ENCODE measurements at places on chromosomes 6 and 20.

DNA sequence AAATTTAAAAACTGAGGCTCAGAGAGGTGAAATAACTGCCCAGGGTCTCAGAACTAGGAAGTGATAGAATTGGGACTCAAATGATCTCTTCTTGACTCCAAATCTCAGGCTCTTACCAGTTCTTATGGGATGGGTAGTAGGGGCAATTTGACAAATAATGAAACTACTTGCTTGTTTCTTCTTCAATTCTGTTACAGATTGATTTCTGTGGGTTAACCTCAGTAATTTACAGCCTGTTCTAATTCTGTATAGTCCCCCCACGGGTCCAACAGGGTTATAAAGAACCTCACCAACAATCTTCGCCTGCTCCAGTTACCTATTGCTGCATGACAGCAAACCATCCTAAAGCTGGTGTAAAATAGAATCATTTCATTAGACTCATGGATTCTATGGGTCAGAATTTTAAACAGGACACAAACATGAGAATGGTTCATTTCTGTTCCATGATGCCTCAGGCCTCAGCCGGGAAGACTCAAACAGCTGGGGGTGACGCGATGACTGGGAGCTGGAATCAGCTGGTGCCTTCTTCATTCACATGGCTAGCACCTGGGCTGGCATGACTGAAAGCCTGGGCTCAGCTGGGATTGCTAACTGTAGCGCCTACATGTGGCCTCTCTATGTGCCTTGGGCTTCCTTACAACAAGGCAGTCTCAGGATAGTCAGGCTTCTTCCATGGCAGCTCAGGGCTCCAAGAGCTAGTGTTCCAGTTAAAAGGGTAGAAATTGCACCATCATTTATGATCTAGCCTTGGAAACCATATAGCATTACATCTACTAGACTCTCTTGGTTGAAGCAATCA lies 6.6 kb upstream of the WFDC2 start:
- no peak for DNase-seq

DNA sequence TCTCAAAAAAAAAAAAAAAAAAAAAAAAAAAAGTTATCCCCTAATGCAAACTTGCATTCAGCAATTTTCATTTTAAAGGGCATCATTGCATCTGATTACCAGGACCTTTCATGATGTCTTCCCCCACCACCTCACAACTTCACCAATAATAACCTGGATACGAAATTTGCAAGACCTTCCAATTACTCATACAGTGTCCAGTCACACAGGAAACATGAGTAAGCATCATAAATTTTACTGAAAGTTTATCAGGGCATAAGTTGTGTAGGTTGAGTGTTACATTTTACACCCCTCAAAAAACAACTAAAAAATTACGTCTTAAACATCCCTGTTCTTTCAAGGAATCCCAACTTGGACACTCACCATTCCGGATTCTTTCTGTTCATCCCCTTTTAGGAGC lies 79.1 kb upstream of the ANKEF1 start:
- no peak for DNase-seq

DNA sequence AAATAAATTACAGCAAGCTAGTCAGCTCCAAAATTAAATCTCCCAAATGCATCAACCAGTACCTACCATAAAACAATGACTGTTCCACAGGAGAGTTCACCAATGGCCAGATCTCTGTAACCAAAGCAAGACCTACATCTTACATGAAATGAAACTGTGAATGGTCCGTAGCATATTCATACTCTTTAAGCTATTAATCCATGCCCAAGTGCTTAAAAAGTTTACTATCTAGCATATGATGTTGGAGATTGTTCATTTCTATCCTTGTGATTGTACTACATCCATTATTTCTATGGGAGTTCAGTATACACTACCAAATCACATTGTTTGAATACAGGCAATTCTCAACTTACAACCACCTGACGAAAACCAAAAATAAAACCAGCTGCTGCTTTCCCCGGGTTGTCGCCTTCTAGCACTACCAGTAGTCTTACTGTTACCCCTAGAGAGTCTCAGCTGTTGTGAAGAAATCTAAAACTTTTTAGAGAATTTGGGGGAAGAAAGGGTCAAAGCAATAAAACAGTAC lies 38.0 kb downstream of the HIVEP2 start:
- DNase-seq: no peak

DNA sequence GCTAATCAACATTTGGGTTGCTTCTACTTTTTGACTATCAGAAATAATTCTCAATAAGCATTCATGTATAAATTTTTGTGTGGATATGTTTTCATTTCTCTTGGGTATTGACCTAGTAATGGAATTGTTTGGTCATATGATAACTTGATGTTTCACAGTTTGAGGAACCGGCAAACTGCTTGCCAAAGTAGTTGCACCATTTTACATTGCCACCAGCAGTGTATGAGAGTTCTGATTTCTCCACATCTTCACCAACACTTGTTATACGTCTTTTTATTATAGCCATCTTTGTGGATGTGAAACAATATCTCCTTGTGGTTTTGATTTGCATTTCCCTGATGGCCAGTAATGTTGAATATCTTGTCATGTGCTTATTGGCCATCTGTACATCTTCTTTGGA lies 42.6 kb upstream of the TGM2 start:
- no peak for DNase-seq

DNA sequence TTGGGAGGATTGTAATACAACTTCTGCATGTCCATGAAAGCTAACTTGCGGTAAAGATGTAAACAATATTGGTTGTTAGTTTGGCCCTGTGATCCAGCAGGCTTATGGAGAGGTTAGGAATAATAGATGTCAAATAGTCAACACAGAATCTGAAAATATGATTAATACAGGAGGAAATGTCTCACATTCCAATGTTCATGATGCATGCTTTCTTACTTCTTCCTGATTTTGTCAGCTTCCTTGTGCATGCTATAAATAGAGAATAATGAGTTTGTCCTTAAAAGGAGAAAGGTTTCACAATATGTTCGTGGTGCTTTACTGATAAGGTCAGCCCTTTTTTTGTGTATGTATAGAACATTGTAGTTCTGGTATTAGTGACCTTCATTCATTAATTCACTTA lies 136.7 kb downstream of the MMUT start:
- DNase-seq: no peak

GRCh38 chr6:107321793-107322192 lies 137.6 kb downstream of the PDSS2 start:
- DNase-seq: no peak

DNA sequence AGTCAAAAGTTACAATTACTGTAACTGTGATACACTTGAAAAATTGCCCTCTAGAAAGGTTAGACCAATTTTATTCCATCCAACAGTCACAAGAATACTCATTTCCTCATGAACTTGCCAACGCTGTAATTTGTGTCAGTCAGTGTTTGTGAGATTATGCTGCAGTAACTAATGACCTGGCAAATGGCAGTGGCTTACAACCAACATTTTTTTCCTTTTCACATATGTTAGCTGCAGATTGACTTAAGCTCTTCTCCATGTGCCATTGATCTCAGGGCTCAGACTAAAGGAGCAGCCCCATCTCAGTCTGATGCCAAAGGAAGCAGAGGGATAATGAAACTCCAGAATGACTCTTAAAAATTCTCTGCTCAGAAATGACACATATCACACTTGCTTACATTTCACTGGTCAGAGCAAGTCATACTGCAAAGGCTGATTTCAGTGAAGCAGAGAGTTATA lies 92.3 kb upstream of the ELOVL5 start:
- no peak for DNase-seq

DNA sequence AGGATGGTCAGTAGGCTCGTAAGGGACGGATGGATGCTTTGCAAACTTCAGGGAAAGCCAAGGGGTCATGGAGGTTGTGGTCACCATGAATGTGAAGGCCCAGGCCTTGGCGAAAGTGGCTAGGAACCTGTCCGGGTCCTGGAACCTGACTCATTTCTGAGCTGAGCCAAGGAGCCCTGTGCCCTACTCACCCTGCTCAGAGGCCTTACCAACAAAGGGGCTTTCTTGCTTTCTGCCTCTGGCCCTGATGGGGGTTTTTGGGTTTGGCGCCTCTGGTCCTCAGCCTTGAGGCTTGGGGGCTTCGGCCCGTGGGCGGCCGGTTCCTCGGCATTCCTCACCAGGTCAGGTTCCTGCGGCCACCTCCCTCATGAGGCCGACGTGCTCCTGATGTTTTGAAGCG lies 155.1 kb downstream of the DTNBP1 start:
- no peak for DNase-seq

DNA sequence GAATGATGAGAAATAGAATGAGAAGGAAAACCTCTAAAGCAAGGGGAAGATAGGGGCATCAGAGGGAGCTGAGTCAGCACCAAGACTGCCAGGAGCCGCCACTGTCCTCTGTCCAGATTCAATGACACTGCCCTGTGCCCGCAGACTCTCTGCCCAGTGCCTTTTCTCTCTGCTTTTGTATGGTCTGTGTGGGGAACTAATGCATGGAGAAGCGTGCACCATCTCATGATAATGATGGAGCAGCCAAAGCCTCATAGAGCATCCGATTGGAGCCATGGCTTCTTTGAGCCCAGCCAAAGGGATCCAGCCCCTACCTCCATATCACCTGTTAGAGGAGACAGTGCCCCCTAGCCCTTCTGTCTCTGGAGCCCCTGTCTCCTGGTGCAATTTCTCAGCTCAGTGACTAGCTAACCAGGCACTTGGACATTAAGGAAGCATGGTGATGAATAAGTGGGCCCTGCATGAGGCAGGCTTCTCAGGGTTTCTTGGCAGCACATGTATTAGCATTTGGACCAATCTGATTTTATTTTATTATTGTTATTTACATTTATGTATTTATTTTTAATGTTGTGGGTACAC lies 6.5 kb upstream of the PFDN4 start:
- DNase-seq: no peak

DNA sequence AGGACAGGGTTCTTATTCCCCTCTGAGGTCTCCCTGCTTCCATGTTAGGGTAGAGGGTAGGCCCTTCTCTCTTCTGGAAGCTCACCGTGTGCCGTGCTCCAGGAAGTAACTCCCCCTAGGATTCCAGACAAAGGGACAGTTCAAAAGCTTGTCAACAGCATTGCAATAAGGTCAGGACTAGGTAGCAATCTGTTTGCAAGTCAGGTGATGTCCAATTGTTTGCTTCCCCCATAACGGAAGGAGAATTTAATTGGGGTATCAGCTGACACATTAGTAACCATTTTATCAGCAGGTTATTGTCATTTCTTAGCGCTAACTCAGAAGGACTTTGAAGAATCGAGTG lies 41.9 kb downstream of the SYNJ2 start:
- no peak for DNase-seq

Measured in HEK293T (cell line).